LoVo (cell line): ENCODE measurements at places on chromosomes 3 and 15.

GRCh38 chr3:138349926-138350665 is 1.7 kb downstream of the MRAS start:
- DNase-seq: no peak

DNA sequence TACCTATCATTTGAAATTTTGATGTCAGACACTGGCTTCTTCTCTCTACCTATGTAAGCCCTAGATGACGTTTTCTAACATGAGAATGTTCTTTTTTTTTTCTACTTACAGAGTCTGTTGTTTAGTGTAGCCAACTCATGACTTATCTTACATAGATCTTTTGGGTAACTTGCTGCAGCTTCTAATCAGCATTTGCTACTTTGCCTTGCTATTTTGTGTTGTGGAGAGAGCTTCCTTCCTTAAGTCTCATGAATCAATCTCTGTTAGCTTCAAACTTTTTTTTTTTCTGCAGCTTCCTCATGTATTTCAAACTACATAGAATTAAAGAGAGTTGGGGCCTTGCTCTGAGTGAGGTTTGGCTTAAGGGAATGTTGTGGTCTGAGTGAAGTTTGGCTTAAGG is 568.7 kb upstream of the BCHE start:
- DNase-seq: no peak

DNA sequence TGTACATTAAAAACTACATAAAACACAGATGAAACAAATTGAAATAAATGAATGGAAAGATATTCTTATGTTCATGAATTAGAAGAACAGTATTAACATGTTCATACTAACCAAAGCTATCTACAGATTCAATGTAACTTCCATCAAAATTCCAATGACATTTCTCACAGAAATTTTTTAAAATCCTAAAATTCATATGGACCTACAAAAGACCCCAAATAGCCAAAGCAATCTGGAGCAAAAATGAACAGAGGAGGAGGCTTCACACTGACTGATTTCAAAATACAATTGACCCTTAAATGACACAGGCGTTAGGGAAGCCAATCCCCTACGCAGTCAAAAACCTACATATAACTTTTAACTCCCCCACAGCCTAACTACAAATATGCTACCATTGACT is 39.4 kb downstream of the KPNA1 start:
- DNase-seq: no peak

- no peak for DNase-seq
Observed at GRCh38 chr3:175598740-175599139, 739.6 kb downstream of the NAALADL2 start.

- DNase-seq: no peak
Observed at GRCh38 chr3:14278265-14278798, 99.7 kb downstream of the LSM3 start.

DNA sequence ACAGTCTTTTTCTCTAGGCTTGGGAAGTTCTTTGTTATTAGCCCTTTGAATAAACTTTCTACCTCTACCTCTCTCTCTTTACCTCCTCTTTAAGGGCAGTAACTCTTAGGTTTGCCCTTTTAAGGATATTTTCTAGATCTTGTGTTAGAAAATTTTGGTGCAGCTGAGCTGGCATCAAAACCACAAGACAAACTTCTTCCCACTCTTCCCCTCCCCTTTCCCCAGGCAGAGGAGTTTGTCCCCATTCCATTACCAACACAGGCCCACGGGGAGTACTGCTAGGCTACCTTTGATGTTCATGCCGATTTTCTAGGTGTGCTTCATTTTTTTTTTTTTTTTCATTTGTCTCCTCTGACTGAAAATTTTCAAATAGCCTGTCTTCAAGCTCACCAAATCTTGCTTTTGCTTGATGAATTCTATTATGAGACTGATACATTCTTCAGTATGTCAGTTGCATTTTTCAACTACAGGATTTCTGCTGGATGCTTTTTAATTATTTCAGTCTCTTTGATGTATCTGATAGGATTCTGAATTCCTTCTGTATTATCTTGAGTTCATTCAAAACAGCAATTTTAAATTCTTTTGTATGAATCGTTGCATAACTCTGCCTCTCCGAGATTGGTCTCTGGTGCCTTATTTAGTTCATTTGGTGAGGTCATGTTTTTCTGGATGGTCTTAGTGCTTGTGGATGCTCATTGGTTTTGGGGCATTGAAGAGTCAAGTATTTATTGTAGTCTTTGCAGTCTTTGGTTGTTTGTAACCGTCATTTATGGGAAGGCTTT is 112.0 kb downstream of the UBE2E2 start:
- DNase-seq: no peak

DNA sequence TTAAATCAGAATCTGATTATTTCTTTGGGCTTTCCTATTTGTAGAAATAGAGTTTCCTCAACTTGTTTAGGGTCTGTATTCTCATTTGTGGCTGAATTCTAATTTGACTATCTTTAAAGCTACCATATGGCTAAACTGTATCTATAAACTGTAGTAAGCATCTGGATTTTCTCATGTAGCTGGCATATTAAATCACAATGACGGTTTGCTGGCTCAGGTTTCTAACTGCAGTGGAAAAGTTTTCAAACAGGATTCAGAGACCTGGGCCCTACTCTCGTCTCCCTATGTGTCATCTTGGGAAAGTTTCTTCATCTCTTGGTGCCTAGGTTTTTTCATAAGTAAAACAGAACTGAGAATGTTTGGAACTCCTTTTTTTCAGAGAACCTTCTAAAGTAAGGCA is 68.3 kb downstream of the GALK2 start:
- DNase-seq: no peak

GRCh38 chr15:51180011-51180410 is 85.3 kb upstream of the TNFAIP8L3 start:
- DNase-seq: no peak

- DNase-seq: no peak
Observed at GRCh38 chr15:68894208-68894607, 36.1 kb upstream of the SPESP1 start.

DNA sequence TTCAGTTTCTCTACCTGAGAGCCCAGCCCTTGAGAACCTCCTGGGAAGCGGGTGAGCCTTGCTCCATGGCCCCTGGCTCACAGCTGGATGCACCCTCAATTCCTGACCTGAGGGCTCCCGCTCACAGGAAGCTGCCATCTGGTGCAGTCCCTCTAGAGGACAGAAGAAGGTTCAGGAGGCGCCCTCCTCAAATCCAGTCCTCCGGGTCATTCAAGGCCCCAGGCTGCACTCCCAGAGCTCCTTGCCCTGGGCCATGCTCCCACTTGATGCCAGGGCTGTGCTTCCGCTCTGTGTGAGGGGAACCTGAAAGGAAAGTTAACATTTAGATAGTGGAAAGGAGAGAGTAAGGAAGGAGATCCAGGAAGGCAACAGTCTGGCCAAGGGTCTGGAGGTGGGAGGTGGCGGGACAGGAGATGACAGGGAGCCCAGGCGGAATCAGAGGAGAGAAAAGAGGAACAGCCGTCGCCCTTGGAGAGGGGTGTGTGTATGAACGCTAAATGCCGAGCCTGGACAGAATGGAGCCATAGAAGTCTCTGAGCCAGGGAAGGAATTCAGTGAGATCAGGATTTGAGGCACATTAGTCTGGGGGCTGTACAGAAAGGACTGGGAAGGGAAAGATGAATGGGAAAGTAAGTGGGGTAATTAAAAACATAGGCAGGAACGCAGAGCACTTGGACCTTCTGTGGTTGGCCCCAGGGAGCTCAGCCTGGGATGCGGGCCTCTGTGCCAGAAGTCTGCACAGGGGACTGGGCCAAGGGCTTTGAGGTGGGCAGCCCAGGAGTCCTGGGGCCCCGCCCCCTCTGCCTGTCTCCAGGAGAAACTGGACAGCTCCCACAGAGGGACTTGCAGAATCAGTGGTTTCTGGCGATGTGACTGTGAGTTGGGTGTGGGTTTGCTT is 26.1 kb downstream of the TBC1D21 start:
- no peak for DNase-seq

DNA sequence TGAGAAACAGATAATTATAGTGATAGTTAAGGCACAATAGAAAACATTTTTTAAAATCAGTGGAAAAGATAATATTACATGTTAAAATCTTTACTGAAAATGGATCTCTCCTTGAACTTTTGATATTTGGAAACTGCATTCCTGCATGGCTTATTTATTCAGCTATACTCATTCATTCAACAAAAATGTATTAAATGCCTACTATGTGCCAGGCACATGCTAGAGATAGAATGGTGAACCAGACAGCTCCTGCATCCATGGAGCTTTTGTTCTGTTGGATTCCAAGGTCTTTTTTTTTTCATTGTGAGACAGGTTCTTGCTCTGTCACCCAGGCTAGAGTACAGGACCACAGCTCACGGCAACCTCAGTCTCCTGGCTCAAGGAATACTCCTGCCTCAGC is 4.5 kb downstream of the PXK start:
- no peak for DNase-seq

DNA sequence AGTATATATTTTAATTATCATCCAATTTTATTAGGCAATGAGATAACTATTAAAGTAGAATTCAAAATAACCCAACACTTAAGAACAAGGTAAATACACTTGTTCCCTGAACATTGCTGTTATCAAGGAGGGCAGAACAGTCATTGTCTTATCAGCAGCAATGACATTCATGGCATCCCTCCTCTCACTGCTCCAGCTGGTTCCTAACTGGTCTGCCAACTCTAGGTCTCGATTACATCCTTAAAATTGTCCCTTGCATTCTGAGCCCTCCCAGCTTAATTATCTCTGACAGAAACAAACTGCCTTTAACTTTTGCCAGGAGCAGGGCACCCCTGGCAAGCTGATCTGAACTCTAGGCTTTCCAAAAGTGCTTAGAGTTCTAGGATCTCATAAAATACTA is 14.0 kb upstream of the DYNC1LI1 start:
- DNase-seq: no peak

GRCh38 chr15:60679256-60679655 is 200.3 kb upstream of the ICE2 start:
- DNase-seq: no peak

DNA sequence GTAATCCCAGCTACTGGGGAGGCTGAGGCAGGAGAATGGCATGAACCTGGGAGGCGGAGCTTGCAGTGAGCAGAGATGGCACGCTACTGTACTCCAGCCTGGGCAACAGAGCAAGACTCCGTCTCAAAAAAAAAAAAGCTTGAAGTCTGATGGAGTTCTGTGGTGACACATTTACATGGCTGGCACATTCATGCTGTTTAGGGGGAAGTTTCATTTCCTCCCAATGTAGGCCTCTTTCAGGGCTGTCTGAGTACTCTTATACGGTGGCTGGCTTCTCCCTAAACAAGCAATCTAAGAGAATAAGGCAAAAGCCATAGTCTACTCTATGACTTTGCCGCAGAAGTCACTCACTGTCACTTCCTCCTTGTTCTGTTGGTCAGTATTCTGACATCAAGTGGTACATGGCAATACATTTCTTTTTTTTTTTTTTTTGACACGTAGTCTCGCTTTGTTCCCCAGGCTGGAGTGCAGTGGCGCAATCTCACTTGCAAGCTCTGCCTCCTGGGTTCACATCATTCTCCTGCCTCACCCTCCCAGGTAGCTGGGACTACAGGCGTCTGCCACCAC is 41.2 kb downstream of the OIP5 start:
- no peak for DNase-seq

GRCh38 chr3:16319307-16319706 is 54.3 kb downstream of the OXNAD1 start:
- no peak for DNase-seq

DNA sequence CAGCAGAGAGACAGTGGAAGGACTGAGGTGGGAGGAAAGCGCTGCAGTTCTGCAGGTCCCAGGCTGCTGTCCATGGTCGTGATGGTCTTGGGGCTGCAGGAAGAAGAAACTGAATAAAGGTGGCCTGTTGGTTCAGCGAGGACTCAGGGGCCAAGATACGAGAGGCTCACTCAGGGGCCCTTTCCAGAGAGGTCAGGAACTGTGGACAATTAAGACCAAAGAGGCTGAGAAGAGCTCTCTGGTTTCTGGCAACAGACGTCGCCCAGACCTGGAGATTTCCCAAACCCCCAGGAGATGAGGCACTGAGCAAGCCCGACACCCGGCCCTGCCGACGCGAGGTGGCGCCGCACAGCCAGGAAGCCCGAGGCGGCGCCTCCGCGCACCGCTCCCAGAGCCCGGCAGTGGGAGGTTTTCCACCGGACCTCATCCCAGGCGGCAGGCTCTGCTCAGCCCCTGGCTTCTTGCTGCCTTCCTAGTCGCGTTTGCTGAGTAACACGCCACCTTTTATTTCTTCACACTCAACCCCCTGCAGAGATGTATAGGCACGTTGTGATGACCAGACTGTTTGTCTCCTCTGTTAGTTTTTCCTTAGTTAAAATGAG is 56.4 kb upstream of the ARRDC4 start:
- peak; percentile 78 for DNase-seq

- no peak for DNase-seq
Observed at GRCh38 chr3:58565621-58566397, 11.4 kb downstream of the FAM107A start.

GRCh38 chr3:55765398-55765797 is 278.3 kb upstream of the WNT5A start:
- no peak for DNase-seq

GRCh38 chr3:157443905-157444796 is 7.5 kb downstream of the PTX3 start:
- DNase-seq: no peak

GRCh38 chr3:52892625-52893311 is 4.6 kb downstream of the STIMATE start:
- no peak for DNase-seq

GRCh38 chr3:188243124-188243795 is 89.3 kb downstream of the LPP start:
- DNase-seq: no peak

DNA sequence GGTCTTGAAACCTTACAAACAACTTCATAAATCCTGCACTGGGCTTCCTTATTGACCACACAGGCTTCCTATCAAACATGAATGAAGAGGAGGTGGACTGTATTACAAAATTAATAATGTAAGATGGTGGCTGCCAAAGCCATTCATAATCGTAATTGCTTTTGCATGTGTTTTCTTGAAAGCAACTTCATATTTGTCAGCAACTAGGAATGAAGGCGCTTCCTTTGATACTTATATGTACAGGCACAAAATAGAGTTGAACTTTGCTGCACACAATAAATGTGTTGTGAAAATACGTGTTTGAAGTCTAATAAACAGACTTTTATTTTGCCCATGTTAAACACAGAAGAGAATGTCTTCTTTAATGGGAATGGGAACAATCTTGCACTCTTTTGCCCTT is 72.1 kb upstream of the OXTR start:
- DNase-seq: no peak

DNA sequence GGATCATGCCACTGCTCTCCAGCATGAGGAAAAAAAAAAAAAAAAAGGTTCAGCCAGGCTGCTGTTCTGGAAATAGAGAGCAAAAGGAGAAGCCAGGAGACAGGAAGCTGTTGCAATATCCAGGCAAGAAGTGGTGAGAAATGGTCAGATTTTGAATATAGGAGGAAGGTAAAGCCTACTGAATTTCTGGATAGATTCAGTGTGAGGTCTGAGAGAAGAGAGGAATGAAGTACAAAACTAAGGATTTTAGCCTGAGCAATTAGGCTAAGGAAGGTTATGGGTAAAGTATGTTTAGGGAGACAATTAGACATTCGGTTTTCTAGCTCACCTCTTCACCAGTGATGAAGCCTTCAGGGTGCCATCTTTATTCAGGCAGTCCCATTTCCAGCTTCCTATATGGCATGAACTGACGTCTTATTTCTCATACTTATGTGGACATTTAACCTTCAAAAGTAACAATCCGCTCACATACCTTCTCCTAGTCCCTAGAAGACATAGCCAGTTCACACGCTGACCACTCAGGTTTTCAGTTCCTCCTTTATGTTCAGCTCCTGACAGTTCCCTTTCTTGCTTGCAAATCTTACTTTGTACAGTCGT is 57.2 kb downstream of the KIF9 start:
- no peak for DNase-seq

GRCh38 chr15:101203029-101203573 is 48.7 kb downstream of the CHSY1 start:
- DNase-seq: no peak
